T-cell (primary cell): ENCODE measurements at places on chromosomes 13 and 19.

DNA sequence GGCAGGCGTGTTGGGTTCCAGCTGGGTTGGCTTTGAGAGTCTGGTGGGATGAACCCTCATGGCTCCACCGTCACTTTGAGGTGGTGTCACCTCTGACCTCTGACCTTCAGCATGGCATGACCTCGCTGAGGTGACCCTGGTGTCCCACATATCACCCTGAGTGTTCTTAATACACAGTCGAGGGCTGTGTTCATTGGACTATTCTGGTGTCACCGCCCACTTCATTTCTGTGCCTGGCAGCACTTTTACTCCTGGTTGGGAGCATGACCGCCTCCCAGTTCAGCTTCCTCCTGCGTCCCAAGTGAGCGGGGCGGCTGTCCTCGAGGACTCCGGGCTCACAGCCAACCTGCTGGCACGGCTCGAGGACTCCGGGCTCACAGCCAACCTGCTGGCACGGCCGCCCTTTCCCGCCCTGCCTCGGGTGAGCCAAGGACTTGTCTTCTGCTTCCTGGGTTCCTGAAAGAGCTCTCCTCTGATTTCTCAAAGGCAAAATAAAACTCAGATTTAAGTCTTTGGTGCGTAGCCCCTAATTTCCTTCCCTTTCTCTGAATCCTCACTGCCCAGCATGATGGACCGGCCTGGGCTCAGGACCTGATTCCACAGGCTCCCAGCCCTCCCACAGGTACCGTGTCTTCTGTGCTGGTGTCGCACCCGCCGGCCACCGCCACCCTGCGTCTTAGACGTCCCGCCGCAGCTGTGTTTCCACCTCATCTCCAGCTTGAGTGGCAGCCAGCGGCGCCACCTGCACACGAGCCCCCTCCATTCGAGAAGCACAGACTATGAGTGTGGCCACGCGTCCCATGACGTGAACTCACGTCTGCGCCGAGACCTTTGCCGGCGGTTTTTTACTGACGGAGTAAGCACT lies 10.4 kb downstream of the ATP4B start:
- DNase-seq: no peak

DNA sequence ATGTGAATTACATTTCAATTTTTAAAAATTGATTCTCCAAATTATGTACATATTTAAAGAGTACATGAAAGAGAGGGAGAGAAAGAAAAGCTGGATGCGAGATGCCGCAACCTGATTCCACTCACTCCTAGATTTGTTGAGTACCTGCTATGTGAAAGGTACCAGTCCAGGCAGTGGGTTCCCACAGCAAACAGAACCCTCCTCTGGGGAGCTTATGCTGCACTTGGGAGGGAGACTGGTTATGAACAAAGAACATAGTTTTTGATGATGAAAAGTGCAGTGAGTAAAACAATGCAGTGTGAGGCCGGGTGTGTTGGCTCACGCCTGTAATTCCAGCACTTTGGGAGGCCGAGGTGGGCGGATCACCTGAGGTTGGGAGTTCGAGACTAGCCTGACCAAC lies 43.4 kb downstream of the ACTN4 start:
- DNase-seq: no peak

- DNase-seq: no peak
Observed at GRCh38 chr13:21481359-21481758, 22.3 kb upstream of the ZDHHC20 start.

- no peak for DNase-seq
Observed at GRCh38 chr19:46722004-46722380, 5.1 kb upstream of the PRKD2 start.

- DNase-seq: peak; percentile 81
Observed at GRCh38 chr19:3047496-3048189, 14.7 kb downstream of the TLE5 start.

DNA sequence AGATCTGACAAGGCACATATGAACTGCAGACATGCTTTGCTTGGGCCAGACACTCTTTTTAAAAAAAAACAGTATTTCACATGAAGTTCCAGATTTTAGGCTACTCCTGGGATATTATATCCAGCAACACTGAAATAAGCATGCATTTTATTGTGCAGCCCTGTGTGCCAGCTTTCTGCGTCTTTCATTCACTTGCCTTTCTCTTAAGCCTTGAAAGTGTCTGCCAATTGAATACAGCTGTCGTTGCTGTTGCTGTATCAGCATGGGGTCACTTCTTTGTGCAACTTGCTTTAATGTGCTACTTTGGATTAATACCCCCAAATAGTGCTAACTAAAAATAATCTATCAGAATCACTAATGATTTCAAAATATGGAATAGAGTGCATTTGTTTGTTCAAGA lies 657.8 kb downstream of the SLITRK6 start:
- DNase-seq: no peak

DNA sequence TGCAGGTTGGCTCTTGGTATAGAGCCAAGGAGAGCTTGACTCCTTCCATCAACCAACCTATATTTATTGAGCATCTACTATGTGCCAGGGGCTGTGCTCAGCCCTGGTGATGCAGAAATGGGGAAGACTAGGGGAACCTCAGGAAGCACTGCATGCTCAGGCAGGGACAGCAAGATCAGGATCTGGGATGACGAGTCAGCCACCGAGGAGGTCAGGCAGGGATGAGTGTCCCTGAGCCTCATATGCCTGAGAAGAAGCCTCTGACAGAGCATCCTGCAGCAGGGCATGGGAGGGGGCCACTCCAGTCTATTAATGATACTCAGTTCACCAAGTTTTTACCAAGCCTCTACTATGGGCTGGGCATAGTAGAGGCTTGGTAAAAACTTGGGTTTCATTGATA lies 158.1 kb downstream of the KATNAL1 start:
- no peak for DNase-seq

DNA sequence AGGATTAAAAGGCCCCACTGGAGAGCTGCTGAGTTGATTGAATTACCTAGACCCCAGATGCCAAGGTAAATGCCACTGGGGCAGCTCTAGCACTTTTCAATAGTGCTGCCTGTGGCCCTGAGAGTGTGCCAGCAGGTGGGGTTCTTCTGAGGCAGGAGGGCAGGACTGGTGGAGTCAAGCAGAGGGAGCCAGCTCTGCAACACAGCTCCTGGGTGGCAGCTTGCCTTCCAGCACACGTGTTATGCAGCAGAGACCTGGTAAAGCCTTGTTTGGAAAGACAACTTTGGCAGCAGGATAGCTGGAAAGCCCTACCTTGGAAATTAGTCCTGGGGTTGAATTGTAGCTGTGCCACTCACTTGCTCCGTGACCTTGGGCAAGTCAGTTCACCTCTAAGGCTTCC lies 306.6 kb downstream of the ATP8A2 start:
- no peak for DNase-seq

DNA sequence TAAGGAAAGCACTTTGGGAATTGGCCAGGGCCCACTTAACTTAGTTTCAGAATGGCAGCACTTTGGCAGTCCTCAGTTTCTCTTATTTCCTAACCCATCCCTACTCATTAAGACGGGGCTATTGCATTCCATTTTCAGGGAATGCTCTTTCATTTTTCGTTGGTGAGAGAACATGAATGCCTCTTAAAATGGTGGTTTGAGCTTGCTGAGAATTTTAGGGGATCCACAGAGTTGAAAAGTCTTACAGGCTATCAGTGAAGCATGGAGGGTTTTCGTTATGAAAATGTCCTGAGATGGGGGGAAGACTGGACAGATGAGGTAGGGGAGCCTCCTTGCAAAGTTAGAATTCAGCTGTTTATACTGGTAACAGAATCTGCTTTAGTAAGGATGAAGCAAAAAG lies 71.4 kb downstream of the LRCH1 start:
- no peak for DNase-seq

- no peak for DNase-seq
Observed at GRCh38 chr13:27174766-27175455, 3.3 kb upstream of the USP12 start.

DNA sequence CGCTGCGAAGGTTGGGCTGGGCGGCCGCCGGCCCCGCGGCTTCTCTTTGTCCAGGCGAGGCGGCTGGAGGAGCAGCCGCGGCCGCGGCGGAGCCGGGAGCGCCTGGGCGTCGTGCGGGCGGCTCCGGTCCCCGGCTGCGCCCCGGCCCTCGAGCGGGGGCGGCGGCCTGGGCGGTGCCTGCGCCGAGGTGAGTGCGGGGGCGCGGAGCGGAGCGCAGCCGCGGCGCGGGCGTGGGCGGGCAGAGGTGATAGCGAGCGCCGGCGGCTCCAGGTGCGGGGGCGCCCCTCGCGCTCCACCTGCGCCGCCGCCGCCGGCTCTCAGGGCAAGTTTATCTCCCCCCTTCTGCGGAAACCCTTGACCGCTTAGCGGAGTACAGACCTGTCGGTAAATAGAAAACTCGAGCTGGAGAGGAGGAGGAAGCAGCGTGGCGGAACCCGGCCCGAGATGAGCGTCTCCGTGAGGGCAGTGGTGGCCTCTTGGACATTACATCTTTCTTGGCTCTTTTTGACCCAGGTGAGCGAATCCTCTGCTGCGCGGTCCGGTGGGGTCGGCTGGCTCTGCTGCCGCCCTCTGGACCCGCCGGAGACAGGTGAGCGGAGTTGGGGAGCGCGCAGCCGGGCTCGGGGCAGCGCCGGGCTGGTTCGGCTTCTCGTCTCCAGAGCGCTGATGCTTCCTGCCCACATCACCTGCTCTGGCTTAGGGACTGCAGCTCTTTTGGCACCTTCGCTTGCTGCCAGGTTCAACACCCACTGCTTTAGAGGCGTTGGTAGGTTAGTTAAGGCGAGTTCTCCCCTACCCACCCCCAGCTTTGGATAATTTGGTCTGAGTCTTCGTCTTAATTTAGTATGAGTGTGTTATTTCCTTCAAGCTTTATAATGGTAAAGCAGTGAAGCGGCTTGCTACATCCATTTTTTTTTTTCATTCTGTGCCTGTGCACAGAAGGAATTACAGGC lies at the start of gene MTUS2:
TSS of gene MTUS2 (plus strand) at position 241 of the 953 bp plus-strand sequence.
- no peak for DNase-seq

- no peak for DNase-seq
Observed at GRCh38 chr19:29793116-29793727, 18.6 kb upstream of the CCNE1 start.

- no peak for DNase-seq
Observed at GRCh38 chr13:48571126-48571913, 38.4 kb upstream of the RCBTB2 start.

- peak; percentile 34 for DNase-seq
Observed at GRCh38 chr19:41575998-41576397, at the start of gene CEACAM21. Gene CEACAM21 (plus strand): TSS chr19:41576166. CDS start chr19:41576275, 109 bp downstream.

- DNase-seq: no peak
Observed at GRCh38 chr13:101204270-101205020, 211.9 kb downstream of the NALCN start.

- no peak for DNase-seq
Observed at GRCh38 chr13:36683701-36684100, 9.9 kb downstream of the SERTM1 start.

DNA sequence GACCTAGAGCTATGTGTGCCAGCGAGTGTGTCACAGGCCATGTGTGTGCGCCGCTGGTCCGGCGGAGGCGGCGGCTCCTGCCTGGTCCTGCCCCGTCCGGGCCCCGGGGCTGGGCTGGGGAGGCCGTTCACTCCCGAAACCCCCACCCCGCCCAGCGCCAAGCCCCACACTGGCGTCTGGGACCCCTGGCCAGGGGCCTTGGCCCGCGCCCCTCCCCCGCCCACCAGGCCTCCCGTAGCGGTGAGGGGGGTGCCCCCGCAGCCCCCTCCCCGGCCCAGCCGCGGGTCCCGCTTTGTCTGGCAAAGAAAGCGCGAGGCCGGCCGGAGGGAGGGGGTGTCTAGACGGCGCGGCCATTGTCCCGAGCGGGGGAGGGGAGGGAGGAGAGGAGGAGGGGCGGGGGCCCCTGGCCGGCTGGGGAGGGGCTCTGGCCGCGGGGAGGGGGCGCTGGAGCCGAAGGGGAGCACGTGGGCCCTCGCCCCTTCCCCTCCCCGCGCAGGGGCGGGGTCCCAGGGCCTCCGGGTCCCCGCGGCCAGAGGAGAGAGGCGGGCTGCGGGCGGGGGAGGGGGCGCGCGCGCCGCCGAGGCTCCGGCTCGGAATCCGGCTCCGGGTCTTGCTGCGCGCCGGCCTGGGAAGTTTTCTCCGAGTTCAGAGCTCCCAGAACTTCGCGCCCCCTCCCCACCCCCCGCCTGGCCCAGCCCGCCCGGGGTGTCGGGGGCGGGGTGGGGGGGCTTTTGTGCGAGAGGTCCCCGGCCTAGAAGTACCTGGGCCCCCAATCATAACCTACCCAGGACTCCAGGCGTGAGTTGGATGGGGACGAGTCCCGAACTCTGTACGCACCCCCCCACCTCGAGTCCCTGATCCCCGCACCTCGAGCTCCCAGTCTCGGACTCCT lies 888 bp downstream of the NOTCH3 start:
- DNase-seq: no peak

DNA sequence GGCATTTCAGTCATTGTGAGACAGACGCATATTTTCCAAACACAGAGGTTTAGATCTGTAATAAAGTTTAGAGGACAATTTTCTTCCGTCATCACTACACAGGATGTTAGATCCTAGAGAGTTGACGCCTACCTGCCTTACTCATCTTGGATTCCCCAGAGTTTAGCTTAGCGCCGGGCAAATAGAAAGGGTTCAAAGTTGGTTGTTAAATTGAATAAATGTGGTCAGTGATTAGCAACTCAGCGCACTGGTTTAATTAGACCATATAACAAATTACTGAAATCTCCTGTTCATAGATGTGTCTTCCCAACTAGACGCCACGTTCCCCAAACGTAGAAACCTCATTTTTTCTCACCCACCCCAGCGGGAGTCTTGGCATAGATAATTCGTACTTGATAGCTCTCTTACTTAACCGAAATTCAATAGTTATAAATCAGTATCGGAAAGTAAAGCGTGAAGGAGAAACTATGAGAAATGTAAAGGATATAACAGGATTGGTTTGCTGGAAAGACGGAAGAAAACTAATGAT lies 726 bp upstream of the UFM1 start:
- peak; percentile 0 for DNase-seq

- no peak for DNase-seq
Observed at GRCh38 chr13:36288794-36289391, 8.7 kb downstream of the CCDC169 start.

DNA sequence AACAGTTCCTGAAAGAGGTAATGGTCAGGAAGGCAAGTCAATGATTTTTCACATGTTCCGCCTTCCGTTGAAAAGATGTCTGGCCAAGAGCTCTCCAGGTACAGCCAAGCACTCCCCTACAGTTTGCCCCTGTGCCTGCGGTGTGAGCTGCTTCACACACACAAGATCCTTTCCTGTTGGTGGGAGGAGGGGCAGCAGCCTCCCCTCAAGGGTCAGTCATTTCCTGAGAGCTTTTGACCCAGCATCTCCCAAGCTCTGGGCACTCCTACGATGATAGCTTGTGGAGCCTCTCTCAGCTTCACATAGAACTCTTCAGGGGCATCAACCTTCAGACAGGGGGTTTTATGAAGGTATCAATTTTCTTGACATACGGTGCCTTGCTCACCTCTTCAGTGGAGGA lies 86.9 kb downstream of the DOCK9 start:
- DNase-seq: no peak
